ENCODE measurements at places on chromosomes 7 and 10.

DNA sequence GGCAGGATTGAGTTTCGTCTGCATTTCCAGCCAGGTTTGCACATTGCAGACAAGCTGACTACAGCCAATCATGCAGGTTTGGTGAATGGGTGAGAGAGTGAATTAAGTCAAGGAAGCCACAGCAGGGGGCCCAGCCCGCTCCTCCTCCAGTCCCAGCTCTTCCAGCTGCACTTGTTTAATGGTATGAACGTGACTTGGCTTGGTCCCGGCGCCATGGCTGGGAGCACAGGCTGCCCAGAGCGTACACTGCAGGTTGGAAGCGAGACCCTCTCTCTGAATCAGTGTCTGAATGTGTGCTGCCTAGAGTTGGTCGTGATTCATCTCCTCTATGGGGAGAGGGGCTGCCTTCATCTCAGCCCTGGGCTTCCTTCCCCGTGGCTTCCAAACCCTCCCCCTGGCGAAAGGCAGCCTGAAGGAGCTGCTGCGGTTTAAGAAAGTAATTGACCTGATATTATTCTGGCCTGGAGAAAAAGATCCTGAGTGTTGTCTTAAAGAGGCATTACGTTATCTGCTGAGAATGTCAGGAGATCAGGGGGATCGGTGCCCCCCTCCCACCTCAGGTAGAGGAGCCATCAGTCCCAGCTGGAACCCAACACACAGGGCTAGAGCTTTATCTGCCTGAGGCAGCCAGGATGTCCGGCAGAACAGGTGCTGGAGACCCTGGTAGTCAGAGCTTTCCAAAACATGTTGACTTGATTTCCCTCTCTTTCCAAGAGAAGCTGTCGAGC lies 132.1 kb downstream of the COL26A1 start:
- DNase-seq = peak; percentile 30
- H3K4me1 ChIP-seq = peaks cover 38% of the 10 kb centered on the region
- H3K36me3 ChIP-seq = peaks cover 44% of the 10 kb centered on the region
- peak overlapping the region; percentile 94 for H3K27ac ChIP-seq
- peaks cover 8% of the 10 kb centered on the region for H3K27me3 ChIP-seq
- peak overlapping the region; percentile 20 for H3K4me3 ChIP-seq

- H3K4me1 ChIP-seq = peaks cover 49% of the 10 kb centered on the region
- no peaks in the 10 kb centered on the region for H3K27me3 ChIP-seq
- no peak overlapping the region for H3K27ac ChIP-seq
- H3K4me3 ChIP-seq = no peak overlapping the region
- no peak for DNase-seq
- no peaks in the 10 kb centered on the region for H3K36me3 ChIP-seq
Measured at GRCh38 chr10:91043173-91043910, 122.5 kb upstream of the ANKRD1 start.

- no peak for DNase-seq
- peaks cover 76% of the 10 kb centered on the region for H3K4me1 ChIP-seq
- no peaks in the 10 kb centered on the region for H3K36me3 ChIP-seq
- H3K27me3 ChIP-seq = peaks cover 5% of the 10 kb centered on the region
- H3K27ac ChIP-seq = no peak overlapping the region
- no peak overlapping the region for H3K4me3 ChIP-seq
Measured at GRCh38 chr10:69468751-69469089, 17.5 kb downstream of the TSPAN15 start.

GRCh38 chr7:43757073-43757720 lies 1.3 kb upstream of the BLVRA start:
- no peaks in the 10 kb centered on the region for H3K36me3 ChIP-seq
- H3K27ac ChIP-seq = no peak overlapping the region
- no peak for DNase-seq
- H3K4me3 ChIP-seq = peak overlapping the region; percentile 74

DNA sequence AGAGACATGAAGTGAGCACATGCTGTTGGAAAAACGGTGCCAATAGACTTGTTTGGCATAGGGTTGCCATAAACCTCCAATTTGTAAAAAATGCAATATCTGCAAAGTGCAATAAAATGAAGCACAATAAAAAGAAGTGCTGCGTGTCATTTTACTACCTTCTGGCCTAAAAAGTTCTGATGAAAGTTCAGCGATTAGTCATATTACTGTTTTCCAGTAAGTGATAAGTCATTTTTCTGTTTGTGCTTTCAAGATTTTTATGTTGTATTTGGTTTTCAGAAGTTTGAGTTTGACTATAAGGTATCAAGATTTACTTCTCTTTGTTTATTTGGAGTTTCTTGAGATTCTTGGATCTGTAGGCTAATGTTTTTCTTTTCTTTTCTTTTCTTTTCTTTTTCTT lies 16.8 kb downstream of the AOAH start:
- peaks cover 9% of the 10 kb centered on the region for H3K4me1 ChIP-seq
- DNase-seq = no peak
- peaks cover 7% of the 10 kb centered on the region for H3K36me3 ChIP-seq
- H3K27ac ChIP-seq = no peak overlapping the region
- H3K4me3 ChIP-seq = no peak overlapping the region

- no peaks in the 10 kb centered on the region for H3K36me3 ChIP-seq
- H3K27ac ChIP-seq = peak overlapping the region; percentile 3
- peaks cover 2% of the 10 kb centered on the region for H3K27me3 ChIP-seq
- H3K4me3 ChIP-seq = peak overlapping the region; percentile 35
Measured at GRCh38 chr10:3465406-3465891, 292.9 kb upstream of the PITRM1 start.

DNA sequence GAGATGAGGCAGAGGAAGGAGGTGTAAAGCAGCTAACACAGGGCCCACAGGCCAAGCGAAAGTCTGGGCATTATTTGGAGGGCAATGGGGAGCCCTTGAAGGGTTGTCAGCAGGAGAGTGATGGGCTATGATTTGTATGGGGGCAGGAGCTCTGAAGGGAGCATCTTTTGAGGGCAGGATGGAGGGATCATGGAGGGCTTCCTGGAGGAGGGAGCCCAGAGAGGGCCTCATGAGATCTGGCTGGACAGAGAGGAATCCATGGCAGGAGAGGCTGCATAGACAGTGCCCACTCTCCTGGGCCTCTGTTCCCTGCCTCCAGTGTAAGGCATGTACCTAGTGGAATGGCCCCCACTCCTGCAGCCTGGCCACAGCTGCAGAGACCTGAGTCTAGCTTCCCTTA lies 136.6 kb upstream of the PPIF start:
- H3K4me3 ChIP-seq = no peak overlapping the region
- DNase-seq = no peak
- H3K36me3 ChIP-seq = peaks cover 29% of the 10 kb centered on the region
- H3K27me3 ChIP-seq = peaks cover 3% of the 10 kb centered on the region

- peaks cover 12% of the 10 kb centered on the region for H3K27me3 ChIP-seq
- H3K27ac ChIP-seq = no peak overlapping the region
- H3K36me3 ChIP-seq = peaks cover 11% of the 10 kb centered on the region
- peaks cover 28% of the 10 kb centered on the region for H3K4me1 ChIP-seq
Measured at GRCh38 chr7:98213888-98214810, 2.9 kb downstream of the BHLHA15 start.

DNA sequence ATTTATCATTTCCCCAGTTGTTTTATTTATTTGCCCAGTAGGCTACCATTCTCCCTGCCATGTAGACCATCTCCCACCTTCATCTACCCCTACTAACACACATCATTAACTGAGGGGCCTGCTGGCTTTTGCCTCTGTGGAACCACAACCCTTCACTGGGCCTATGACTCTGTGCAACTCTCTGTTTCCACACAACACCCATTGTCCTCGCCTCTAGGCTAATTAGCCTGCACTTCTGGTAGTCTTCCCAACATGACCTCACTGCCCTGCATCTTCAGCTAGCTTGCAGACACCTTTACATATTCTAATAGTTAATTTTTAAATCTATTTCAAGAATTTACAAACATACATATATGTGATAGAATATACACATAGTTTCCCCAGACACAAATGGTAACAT lies 7.5 kb downstream of the ANKIB1 start:
- H3K27ac ChIP-seq = no peak overlapping the region
- H3K36me3 ChIP-seq = peaks cover 55% of the 10 kb centered on the region
- DNase-seq = no peak
- H3K4me1 ChIP-seq = peaks cover 3% of the 10 kb centered on the region
- no peaks in the 10 kb centered on the region for H3K27me3 ChIP-seq

DNA sequence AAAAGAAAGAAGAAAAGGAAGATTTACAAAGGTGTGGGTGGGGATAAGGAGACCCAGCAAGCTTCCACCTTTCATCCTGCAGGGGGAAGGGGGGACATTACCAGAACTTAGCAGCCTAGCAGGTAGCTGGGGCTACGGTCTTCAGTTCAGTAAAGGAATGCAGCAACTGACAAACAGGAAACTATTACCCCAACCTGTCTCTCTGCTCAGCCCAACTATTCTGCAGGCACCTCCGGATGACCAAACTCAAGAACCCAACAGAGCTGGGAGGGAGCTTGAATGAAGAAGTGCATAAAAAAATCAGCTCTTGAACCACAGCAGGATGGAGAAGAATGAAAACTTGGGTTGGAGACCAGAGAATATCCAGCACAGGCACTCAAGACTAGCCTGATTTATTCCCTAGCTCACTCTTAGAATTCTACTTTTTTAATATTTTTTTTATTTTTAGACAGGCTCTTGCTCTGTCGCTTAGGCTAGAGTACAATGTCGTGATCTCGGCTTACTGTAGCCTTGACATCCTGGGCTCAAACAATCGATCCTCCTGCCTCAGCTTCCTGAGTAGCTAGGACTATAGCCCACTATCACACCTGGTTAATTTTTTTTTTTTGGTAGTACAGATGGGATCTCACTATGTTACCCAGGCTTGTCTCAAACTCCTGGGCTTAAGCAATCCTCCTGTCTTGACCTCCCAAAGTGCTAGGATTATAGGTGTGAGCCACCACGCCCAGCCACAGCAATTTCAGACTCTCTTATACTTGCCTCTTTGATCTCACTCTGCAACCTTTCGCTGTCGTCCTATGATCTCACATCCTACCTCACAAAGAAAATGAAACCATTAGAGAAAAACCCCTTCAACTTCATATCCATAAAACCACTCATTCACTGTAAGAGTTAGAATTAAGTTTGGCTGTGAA lies 18.5 kb upstream of the C10orf67 start:
- DNase-seq = no peak
- peaks cover 6% of the 10 kb centered on the region for H3K27me3 ChIP-seq

- H3K36me3 ChIP-seq = no peaks in the 10 kb centered on the region
- no peak for DNase-seq
- H3K4me3 ChIP-seq = no peak overlapping the region
- H3K4me1 ChIP-seq = peaks cover 63% of the 10 kb centered on the region
- H3K27ac ChIP-seq = no peak overlapping the region
- H3K27me3 ChIP-seq = no peaks in the 10 kb centered on the region
Measured at GRCh38 chr10:116060864-116061263, 212.1 kb downstream of the GFRA1 start.

- H3K4me3 ChIP-seq = no peak overlapping the region
- no peaks in the 10 kb centered on the region for H3K4me1 ChIP-seq
- H3K27ac ChIP-seq = no peak overlapping the region
Measured at GRCh38 chr7:155032978-155033377, 30.1 kb upstream of the PAXIP1 start.

- peak overlapping the region; percentile 24 for H3K4me3 ChIP-seq
- H3K27ac ChIP-seq = peak overlapping the region; percentile 94
- H3K4me1 ChIP-seq = peaks cover 57% of the 10 kb centered on the region
- no peaks in the 10 kb centered on the region for H3K36me3 ChIP-seq
- peak; percentile 13 for DNase-seq
Measured at GRCh38 chr10:14326581-14326980, 4.1 kb downstream of the FRMD4A start.

DNA sequence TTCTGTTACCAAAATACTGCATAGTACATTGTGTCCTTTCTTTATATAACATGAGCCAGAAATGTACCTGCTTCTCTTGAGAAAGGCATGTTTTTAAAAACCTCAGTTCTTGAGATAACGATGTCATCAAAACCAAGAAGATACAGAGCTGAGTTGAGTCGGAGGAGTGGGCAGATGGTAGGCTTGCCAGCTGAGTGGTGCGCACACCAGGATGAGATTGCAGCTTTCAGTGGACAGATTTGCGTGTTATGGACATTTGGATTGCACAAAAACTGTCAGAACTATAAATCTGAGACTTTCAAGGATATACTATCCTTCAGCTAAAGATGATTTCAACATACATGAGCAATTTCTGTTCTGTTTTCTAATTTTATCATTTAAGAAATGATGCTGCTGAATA lies 25.0 kb downstream of the PRKAR2B start:
- H3K4me1 ChIP-seq = peaks cover 17% of the 10 kb centered on the region
- H3K4me3 ChIP-seq = no peak overlapping the region
- no peaks in the 10 kb centered on the region for H3K27me3 ChIP-seq

DNA sequence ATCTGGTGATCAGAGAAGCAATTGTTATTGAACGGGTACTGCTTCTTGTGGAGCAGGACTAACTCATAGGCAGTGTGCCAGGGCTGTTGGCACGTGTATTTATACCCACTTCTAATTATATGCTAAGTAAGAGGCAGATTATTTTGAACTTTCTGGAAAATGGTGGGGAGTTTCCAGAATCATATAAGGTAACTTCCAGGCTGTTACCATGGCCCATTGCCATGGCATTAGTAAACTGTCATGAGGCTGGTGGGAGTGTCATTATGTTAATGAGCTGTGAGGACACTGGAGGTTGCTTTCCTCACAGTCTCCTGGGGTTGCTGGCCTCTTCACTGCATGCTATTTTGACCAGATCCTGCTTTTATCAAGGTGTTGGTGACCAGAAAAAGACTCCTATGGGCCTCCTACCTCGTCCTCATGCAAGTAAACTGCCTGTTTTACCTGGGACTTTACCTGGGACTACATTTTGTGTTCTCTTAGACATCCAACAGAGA lies 122.6 kb downstream of the KCND2 start:
- no peak overlapping the region for H3K4me3 ChIP-seq
- DNase-seq = no peak
- H3K27me3 ChIP-seq = no peaks in the 10 kb centered on the region
- no peak overlapping the region for H3K27ac ChIP-seq
- no peaks in the 10 kb centered on the region for H3K4me1 ChIP-seq

DNA sequence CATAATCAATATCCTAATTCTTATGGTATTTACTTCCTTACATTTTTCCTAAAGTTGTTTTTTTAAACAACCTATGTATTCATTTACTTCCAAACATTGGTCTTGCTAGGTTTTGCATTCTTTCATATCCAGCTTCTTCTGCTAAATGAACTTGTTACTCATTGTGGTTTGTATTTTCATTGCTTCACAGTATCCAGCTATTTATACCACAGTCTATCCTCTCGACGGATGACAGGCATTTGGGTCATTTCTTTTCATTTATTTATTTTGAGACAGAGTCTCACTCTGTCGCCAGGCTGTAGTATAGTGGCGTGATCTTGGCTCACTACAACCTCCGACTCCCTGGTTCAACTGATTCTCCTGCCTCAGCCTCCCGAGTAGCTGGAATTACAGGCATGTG lies 66.8 kb downstream of the CCDC6 start:
- H3K36me3 ChIP-seq = peaks cover 52% of the 10 kb centered on the region
- no peak overlapping the region for H3K4me3 ChIP-seq
- no peak overlapping the region for H3K27ac ChIP-seq
- no peaks in the 10 kb centered on the region for H3K27me3 ChIP-seq
- no peak for DNase-seq

GRCh38 chr7:51227861-51228260 lies 88.7 kb downstream of the COBL start:
- peaks cover 20% of the 10 kb centered on the region for H3K4me1 ChIP-seq
- DNase-seq = no peak
- H3K27me3 ChIP-seq = peaks cover 12% of the 10 kb centered on the region
- no peaks in the 10 kb centered on the region for H3K36me3 ChIP-seq

- no peaks in the 10 kb centered on the region for H3K36me3 ChIP-seq
- peaks cover 4% of the 10 kb centered on the region for H3K27me3 ChIP-seq
- peak overlapping the region; percentile 19 for H3K27ac ChIP-seq
- H3K4me1 ChIP-seq = peaks cover 14% of the 10 kb centered on the region
Measured at GRCh38 chr10:29150010-29150409, 138.9 kb upstream of the LYZL1 start.

Data from nephron progenitor cell (in vitro differentiated cells).